ENCODE measurements at places on chromosomes 6 and 20. TPM values are rescaled to one million over a fixed set of nuclear protein-coding genes. Genes with fewer than 3 reads are reported as not detected.

CSE1L gene
- 50.3 TPM for total RNA-seq

GRM1 gene
- 0.54 TPM for total RNA-seq

CEP43 gene
- total RNA-seq, result 26.1 TPM

TCEA2 gene
- total RNA-seq, result 96.0 TPM

SLC2A10 gene
- 15.6 TPM for total RNA-seq

TMEM239 gene
- total RNA-seq, result not detected

SCUBE3 gene
- total RNA-seq, result 74.9 TPM

PNLDC1 gene
- 0.09 TPM for total RNA-seq

MOG gene
- total RNA-seq, result 1.8 TPM

TRIM10 gene
- not detected for total RNA-seq

- DNase-seq, result peak; percentile 76
These were observed 198.7 kb downstream of the MOXD1 start for GRCh38 chr6:132202574-132202973.

GRCh38 chr6:130975325-130975724, 87.7 kb downstream of the EPB41L2 start:
- no peak for DNase-seq

- no peak for DNase-seq
These were observed 56.0 kb downstream of the SMOC2 start for GRCh38 chr6:168496997-168497331.

DNA sequence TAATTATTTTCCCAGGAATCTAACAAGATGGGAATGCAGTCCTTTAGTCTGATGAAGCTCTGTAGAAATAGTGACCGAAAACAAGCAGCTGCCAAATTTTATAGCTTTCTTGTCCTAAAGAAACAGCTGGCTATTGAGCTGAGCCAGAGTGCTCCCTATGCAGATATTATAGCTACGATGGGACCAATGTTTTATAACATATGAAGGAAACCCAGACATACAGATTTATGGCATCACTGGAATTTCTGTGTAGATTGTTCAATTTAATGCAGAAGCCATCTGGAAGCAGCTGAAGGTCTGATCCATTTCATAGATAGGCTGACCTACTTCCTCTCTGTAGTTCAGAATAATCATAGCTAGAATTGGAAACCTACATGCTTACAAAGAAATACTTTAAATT, 11.8 kb upstream of the SNPH start:
- no peak for DNase-seq

DNA sequence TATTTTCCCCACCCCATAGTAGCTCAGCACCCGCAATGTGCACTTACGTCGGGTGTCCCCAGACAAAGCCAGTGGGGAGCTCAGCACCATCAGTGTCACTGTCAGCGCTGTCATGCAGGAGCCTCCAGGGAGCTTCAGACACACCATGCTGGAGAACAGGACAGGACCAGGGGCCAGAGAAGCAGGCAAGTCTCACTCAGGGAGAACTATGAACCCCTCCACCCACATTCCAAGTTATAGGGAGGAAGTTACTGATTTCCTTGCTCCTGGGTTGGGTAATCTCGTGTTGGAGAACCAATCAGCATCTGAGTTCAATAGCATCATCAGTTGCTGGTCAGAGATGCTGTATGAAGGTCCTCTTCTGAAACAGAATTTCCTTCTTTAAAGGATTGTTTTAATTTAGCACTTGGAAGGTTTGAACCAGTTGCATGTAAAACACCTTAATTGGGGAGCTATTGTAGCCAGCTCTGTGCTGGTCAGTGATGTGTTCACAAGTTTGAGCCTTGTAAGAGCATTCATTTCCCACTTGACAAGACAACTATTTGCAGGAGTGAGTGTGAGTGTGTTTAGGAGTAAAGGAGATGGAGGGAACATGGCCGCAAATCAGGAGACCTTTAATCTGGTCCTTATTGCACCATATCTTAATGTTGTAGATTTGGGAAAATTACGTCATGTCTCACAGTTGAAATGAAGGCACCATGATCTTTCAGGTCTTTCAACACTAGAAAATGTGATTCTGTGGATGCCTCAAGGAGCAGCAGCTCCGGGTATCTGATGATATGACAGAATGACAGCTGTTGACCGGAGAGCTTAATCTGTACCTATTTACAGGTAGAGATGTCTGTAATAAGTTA, at the start of gene HLA-DRB1:
HLA-DRB1 (minus strand) TSS at position 253 of the 854 bp plus-strand sequence; CDS start at position 147, 106 bp downstream.
- DNase-seq, result peak; percentile 33

DNA sequence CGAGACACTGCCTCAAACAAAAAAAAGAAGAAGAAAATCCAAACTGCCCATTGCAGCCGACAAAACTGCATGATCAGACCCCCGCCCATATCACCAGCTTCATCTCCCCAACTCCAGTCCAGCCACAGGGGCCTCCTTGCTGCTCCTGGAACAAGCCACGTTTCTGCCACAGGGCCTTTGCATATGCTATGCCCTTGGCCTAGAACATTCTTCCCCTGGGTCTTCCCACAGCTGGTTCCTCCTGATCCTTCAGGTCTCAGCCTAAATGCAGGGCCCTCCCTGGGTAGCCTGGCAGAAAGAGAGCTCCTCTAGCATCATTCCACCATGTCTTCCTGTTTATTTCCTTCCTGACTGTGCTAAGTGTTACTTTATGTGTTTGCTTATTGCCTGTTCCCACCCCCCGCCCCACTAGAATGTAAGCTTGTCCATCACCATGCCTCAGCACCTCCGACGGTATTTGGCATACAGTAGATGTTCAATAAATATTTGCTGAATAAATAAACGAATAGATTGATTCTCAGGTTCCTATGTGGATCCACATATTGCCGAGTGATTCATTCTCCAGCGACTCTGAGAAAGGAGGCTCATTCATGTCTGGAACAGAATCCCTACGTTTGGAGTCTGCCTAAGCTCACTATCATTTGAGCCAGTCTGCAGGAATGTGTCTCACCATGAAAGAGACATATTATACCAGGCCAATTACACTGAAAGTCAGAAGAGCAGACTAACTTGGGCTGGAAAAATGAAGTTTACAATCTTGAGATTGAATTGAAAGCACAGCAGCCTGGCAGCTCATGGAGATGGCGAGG, 56.1 kb downstream of the NFATC2 start:
- no peak for DNase-seq

DNA sequence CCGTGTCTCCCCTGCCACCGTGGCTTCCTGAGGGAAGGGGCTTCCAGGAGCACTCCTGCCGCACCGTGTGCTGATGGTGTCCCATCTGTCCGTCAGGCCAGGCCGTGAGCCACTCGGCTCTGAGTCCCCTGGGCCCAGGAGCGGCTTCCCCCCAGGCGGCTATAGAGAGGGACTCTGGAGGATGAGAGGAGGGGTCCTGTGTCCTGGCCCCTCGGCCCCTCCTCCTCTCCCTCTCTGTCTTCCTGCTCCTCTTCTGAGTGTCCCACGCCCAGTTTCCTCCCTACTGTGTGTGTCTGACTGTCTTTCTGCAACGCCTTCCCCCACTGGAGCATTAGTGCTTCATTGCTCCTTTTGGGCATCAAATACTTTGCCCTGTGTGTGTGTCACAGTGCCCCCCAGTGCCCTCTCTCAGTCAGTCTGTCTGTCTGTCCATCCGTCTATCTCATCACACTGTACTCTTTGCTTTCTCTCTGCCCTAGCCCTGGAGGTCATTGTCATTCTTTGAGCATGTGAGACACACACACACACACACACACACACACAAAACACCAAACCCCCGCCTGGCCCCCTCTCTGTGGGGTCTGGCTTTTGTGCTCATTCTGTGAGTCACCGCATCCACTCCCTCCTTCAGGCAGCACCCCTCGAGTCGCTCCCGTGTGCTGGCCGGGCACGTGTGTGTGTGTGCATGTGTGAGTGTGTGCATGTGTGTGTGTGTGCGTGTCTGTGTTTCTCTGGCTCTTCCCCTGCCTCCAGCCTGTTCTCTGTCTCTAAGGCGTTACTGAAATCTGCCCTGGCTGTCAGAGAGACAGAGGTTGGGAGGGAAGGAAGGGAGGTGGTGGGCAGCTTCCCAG, 71.9 kb downstream of the SRC start:
- DNase-seq, result peak; percentile 28

- no peak for DNase-seq
These were observed 51.3 kb upstream of the ADGRF5 start for GRCh38 chr6:46973029-46973428.

- no peak for DNase-seq
These were observed 101.4 kb downstream of the PRDM1 start for GRCh38 chr6:106187424-106187982.

GRCh38 chr6:41306187-41306854, 19.8 kb upstream of the TREM1 start:
- DNase-seq, result peak; percentile 55

GRCh38 chr6:165718491-165718891, 55.5 kb upstream of the PDE10A start:
- peak; percentile 45 for DNase-seq

DNA sequence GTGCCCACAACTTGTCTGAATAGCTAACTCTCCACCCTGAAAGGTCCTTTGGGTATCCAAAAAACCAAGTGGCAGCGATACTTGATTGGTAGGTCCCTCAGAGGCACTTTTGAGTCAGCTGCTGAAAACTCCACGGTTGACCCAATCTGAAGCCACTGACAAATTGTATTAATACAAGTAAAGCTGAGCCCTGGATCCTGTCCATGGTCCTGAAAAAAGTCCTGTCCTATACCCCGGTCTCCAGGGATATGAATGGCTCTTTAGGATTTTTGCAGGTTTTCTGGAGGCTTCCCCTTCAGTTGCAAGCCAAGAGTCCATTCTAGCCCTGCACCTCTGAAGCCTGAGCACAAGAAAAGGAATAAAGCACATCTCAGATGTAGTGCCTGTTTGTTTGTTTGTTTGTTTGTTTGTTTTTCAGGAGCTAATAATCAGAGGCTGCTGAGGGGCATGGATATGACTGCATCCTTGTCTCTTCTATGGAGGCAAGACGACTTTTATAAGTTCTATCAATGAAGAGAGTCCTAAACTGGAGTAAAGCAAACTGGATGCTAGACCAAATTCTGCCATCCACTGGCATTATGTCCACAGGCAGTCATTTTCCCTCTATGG, 1.7 kb upstream of the SLC12A5 start:
- peak; percentile 91 for DNase-seq

- DNase-seq, result no peak
These were observed 30.9 kb downstream of the BCL2L1 start for GRCh38 chr20:31691646-31692275.

Measured in cardiac muscle cell (in vitro differentiated cells and primary cell).